ENCODE measurements at places on chromosomes 6 and 20.

DNA sequence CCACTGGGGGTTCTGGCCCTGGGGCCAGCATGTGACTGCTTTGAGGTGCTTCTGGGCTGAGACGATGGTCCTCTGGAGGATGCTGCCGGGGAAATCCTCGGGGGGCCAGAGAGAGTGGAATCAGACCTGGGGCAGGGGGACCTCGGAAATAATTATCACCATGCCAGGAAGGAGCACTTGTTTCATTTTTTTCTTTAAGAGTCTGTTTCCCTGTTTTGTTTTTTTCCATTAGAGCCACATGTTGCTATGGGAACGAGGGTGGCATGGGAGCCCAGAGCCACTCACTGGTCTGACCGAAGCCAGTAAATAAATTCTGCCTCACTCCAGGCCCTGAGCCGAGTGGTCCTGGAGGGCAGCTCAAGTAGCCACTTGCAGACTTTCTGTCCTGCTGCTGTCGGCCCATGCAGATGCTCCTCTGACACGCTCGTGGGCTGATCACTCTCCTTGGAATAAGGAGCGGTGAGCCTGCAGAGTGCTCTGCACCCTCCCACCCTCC, 365.1 kb downstream of the ZFAND3 start:
- peak; percentile 34 for DNase-seq

DNA sequence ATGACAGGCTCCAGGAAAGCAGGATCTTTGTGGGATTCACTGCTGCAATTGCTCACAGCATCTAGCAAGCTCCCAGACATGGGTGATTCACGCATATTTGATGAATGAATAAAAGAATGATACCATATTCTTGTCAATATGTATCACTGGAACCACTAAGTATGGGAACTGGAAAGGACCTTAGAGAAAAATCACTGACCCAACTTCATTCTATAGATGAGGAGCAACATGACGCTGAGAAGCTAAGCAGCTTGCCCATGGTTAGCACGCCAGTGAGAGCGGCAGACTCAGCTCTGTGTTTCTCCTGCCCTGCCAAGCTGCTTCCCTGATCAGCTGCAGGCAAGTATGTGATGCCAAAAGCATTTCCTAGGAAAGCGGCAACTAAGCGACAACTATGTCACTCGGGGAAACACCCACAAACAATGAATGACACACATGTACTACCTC, 66.8 kb downstream of the PPP1R3G start:
- DNase-seq, result no peak

- no peak for DNase-seq
Measured at GRCh38 chr6:156114541-156114940, 658.9 kb upstream of the NOX3 start.

- DNase-seq, result no peak
Measured at GRCh38 chr6:81387163-81387562, 365.3 kb downstream of the TENT5A start.

- DNase-seq, result no peak
Measured at GRCh38 chr20:1225263-1225782, 521 bp upstream of the RAD21L1 start.

DNA sequence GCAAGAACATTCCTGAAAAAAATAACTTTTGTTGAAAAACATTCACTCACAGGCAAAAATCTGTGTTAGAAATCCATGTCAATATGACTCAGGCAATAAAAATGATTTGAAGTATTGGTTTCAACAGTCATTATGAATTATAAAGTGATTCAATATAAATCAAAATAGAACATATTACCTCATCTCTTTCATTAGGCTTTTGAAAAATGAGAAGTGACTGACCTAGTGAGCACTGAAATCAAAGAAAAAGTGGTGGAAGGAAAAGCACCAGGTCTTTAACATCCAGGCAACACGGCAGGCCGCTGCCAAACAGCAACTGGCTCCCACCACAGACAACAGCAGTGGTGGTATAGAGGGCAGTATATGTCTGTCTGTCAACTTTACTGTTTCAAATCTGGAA, 68.9 kb downstream of the MAN1A1 start:
- DNase-seq, result no peak

DNA sequence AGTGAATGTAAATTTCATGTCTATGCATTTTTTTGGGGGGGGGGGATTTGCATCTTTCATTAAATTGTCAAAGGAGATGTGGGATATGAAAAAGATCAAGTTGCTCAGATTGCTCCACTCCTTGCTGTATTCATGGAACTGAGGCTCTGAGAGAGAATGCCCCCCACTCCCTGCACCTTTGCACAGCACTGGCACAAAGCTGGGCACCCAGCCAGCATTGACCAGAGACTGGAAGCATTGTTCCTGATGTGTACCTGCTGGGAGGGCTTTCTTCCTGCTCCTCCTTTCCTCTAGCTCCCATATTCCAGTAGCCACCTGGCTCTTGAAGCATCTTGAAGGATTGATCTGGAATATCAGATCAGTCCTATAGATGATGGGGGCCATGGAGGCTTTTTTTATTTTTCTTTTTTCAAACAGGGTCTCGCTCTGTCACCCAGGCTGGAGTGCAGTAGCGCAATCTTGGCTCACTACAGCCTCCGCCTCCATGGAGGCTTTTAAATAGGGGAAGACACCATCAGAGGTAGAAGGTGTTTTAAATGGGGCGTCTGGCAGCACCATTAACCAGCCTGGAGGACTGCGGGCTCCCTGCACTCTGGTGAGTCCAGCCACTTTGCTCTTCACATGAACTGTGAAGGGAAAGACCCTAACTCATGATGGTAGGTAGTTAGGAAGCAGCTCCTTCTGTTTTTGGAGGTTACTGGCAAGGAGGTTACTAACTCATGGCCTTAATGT, 10.9 kb downstream of the DUSP15 start:
- DNase-seq, result no peak

DNA sequence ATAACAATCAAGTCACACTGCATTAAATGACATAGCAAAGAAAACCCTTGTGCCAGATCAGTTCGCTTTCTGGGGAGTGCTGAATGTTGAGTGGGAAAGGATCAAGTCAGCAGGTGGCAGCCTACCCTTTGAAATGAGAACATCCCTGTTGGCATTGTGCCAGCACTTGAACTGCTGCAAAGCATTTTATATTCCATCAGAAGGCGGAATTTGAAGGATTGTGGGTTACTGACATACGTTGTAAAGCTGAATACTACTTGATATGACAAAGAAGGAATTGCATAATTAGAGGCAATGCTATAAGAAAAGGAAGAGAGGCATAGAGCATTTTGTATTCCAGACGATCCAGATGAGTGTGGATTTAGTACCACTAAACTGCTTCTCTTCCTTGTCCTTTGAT, 26.5 kb downstream of the BCKDHB start:
- DNase-seq, result peak; percentile 62

DNA sequence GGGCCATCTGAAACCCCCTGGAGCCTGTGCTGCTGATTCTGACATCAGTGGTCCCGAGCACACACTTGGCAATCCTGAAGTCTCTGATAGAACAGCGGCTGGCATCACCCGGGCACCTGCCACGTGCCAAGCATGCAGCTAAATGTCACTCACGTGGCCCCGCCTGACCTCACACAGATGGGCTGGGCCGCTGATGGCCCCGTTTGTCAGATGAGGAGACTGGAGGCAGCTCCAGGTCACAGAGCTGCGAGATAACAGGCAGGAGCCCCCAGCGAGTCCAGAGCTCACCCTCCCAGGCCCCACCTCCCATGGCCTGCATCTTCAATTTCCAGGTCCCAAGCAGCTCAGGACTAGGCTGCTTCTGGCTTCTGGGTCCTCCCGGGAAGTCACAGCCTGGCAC, 67.2 kb downstream of the YTHDF1 start:
- no peak for DNase-seq

GRCh38 chr6:36367743-36368142, 19.7 kb downstream of the ETV7 start:
- DNase-seq, result no peak

- DNase-seq, result no peak
Measured at GRCh38 chr6:134114918-134115714, 62.7 kb upstream of the SLC2A12 start.

DNA sequence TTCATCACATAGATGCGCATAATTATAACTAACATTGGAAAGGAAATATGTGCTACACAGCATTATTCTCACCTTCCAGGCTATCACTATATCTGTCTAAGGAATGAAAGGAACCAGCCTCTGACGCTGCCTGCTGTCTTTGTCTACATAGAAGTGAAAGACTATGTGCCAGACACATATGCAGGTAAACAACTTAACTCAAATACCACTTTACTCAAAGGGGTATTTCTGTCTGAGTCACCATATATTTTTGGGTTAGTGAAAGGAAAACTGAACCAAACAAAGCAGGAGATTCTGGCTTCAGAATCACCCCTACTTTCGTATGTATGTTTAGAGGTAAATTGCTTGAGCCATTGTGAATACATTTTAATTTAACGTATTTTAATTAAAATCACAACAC, 328.6 kb upstream of the PLCB4 start:
- DNase-seq, result no peak

GRCh38 chr6:105875974-105876640, 210.0 kb upstream of the PRDM1 start:
- no peak for DNase-seq

GRCh38 chr6:32794510-32794909, 22.3 kb downstream of the HLA-DOB start:
- peak; percentile 17 for DNase-seq

GRCh38 chr6:107314531-107314939, 144.8 kb downstream of the PDSS2 start:
- no peak for DNase-seq

DNA sequence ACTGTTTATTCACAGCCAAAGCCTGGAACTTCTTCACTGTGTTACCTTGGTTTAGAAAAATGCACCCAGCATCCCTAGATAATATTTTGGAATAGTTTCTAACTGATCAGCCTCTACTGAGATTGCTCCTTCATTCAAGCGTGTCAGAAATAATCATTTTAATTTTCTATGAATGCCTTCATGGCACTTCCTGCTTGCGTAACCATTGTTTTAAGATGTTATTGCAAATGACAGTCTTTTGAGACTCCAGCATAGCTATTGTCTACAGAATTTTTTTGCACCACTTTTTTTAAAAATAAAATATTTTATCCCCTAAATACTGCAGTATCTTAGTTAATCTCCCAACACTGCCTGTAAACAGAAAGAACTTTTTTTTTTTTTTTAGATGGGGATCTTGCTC, 213.1 kb downstream of the PHACTR1 start:
- no peak for DNase-seq

- DNase-seq, result no peak
Measured at GRCh38 chr6:33071569-33071968, 1.9 kb downstream of the HLA-DPA1 start.

DNA sequence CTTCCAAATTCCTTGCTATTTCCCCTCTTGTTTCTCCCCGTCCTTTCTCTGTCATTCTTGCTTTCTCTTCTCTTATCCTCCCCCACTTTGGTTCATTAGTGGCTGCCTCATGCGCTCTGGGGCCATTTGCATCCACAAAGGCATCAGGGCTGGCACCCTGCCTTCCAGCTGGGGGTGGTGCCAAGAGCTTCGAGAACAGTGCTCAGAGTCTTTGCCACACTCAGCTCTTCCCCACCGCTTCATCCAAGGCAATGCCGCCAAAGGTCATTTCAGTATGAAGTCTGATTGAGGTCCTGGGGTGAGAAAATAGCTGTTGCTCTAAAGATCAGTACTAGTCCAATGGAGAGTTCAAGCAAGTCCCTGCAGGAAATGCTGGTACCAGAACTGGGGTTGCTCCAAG, 22.7 kb downstream of the OLIG3 start:
- DNase-seq, result peak; percentile 6

GRCh38 chr6:153073841-153074240, 57.2 kb downstream of the RGS17 start:
- no peak for DNase-seq

GRCh38 chr6:26173836-26174145, 86.6 kb downstream of the HFE start:
- DNase-seq, result no peak

DNA sequence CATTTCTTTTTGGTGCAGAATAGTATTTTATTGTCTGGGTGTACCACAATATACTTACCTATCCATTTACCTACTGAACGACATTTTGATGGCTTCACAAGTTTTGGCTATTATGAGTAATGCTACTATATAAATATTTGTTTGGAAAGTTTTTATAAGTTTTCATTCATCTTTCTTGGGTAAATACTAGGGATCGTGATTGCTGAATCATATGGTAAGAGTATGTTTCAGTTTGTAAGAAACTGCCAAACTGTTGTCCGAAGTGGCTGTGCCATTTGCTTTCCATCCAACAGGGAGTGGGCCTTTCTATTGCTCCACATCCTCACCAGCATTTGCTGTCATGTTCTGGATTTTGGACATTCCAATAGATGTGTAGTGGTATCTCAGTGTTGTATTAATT, 104.2 kb downstream of the CDYL start:
- DNase-seq, result no peak

DNA sequence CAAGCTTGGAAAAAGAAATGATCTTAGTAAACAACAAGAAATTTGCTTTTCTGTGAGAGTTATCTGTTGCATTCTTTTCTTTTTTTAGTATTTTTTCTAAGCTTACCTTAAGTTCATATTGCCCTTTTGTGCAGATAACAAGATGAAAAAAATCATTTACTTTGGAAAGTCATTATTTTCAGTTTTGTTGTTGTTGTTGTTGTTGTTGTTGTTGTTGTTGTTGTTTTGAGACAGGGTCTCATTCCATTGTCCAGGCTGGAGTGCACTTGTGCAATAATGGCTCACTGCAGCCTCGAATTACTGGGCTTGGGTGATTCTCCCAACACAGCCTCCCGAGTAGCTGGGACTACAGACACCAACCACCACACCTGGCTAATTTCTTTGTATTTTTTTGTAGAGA, 8.8 kb upstream of the STX11 start:
- DNase-seq, result no peak

GRCh38 chr6:145783796-145784195, 30.8 kb downstream of the FBXO30 start:
- no peak for DNase-seq

DNA sequence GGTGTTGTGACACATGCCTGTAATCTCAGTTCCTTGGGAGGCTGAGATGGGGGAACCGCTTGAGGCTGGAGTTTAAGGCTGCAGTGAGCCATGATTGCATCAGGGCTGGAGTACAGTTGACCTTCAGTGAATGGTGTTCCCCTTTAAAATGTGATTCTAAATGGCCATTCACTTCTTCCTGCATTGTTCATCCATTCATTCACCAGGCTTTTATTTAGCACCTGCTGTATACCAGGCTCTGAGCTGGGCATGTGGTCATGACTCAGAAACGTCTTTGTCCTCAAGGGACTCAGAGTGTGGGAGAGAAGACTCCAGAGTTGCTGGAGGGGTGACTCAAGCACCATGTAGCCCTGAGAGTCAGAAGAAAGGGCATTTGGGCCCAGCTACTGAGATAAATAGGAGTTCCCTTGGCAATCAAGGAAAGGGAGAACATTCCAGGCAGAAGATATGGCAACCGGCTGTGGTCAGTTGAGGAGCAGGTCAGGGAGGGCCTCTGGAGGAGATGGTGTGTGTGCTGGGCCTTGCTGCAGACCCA, 101.1 kb downstream of the DLGAP4 start:
- no peak for DNase-seq

- DNase-seq, result no peak
Measured at GRCh38 chr6:108746366-108746765, 101.9 kb upstream of the ARMC2 start.

GRCh38 chr6:117169064-117169665, 96.2 kb upstream of the VGLL2 start:
- no peak for DNase-seq

GRCh38 chr6:22435151-22435550, 134.2 kb upstream of the HDGFL1 start:
- DNase-seq, result no peak

GRCh38 chr6:12529364-12530019, 187.1 kb upstream of the PHACTR1 start:
- no peak for DNase-seq

- no peak for DNase-seq
Measured at GRCh38 chr20:49030954-49031619, 15.0 kb upstream of the CSE1L start.

- no peak for DNase-seq
Measured at GRCh38 chr6:142543606-142544005, 241.8 kb downstream of the ADGRG6 start.
